ENCODE measurements at places on chromosomes 13 and 19.
A peak's percentile ranks its signal among the peaks of the same experiment; 100 is the strongest.

GRCh38 chr19:24078680-24079079, 8.3 kb upstream of the ZNF254 start:
- DNase-seq: no peak

- no peak for DNase-seq
These were observed 20.9 kb downstream of the TMED1 start for GRCh38 chr19:10815007-10815536.

DNA sequence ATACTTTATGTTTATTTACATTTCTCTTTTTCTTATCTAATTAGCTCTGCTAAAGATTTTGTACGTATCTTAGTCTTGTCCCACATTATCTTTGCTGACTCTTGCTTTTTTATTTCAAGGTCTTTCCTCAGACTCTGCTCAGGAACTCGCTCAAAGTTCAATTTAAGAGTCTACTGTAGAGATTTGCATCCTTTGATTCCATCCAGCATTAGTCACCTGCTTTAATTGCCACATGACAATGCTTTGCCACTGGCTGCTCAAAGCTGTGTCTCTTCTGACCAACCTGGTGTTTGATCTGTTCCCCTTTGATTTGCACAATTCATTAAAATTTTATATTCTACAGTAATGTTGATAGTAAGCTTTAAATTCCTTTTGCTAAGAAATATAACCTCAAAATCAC, 157.9 kb upstream of the FREM2 start:
- DNase-seq: no peak

GRCh38 chr19:47106821-47107201, 6.8 kb downstream of the ZC3H4 start:
- DNase-seq: peak; percentile 49

GRCh38 chr13:109778102-109778542, 8.3 kb downstream of the IRS2 start:
- no peak for DNase-seq

GRCh38 chr13:22929381-22930126, 251.2 kb upstream of the SGCG start:
- no peak for DNase-seq

GRCh38 chr19:14536926-14537692, 7.7 kb downstream of the TECR start:
- peak; percentile 40 for DNase-seq

DNA sequence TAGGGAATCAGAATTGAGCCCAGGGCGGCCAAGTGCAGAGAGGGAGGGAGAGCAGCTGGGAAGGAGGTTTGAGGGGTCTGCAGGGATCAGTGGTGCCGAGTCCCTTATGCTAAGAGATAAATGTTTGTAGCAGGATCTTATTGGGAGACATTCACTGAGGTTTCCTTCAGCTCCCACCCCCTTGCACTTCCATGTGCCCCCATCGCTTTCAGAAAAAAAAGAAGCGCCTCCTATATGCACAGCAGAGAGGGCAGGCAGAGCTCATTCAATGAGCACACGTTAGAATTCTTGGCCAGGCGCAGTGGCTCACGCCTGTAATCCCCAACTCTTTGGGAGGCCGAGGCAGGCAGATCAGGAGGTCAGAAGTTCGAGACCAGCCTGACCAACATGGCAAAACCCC, 28.0 kb downstream of the CYP4F2 start:
- DNase-seq: no peak

DNA sequence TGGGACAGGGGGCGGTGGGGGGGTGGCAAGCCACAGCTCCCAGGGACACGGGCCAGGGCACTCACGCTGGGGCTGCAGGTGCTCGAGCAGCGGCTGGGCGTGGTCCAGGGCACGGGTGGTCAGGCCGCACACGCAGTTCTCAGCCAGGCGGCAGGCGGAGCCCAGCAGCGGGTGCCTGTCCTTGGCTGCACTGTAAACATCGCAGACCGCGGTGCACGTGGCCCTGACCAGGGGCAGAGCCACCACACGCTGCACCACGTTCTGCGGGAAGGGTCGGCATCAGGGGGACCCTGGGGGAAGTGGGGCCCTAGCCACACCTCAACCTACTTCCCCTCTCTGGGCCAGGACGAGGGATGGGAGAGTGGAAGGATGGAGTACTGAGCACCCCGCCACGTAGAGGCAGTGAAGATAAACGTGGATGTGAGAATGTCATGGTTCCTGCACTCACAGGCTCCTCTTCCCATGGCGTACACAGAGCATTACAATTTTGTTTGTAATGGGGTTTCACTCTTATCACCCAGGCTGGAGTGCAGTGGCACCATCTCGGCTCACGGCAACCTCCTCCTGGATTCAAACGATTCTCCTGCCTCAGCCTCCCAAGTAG, 3.4 kb downstream of the PLIN5 start:
- DNase-seq: no peak

DNA sequence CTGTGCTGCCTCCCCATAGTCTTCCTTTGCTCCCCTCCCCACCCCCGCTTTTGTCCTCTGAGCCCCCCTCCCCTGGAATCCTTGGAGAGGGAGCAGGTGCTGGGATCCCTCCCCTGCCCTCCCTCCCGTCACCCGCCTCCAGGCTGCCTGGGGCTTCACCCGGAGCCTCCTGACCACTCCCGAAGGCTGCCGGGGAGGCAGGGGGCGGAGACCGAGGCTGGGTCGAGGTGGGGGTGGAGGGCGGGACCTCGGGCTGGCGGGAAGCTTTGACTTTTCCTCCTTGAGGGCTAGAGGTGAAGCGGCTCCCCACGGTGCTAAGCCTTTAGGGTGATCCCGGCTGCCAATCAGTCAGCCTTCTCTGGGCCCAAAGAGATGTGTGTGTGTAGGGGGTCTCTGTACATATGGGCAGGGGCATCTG, 1.5 kb downstream of the KMT5C start:
- peak; percentile 53 for DNase-seq

DNA sequence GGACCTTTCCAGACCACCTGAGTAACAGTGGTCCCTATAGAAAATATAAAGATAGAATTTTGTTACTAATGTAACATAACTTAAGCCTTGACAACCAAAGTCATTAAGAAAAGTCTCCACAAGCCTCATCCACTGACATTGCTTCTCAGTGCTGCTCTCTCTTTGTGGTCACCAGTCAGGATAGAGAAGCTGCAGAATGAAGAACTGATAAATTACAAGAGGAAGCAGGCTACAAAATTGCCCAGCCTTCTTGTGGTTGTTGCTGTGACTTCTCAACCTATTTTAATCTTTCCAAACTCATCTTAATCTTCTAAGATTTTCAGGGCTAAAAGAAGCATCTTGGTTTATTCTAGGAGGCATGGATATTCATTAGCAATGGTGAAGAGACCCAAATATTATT, 343.8 kb downstream of the MZT1 start:
- no peak for DNase-seq

GRCh38 chr19:27738569-27739193, 1474.3 kb downstream of the UQCRFS1 start:
- DNase-seq: no peak

GRCh38 chr19:3580156-3580934, 4.9 kb upstream of the GIPC3 start:
- peak; percentile 95 for DNase-seq

GRCh38 chr13:98966019-98966418, 11.8 kb downstream of the DOCK9 start:
- no peak for DNase-seq

- no peak for DNase-seq
These were observed 25.7 kb downstream of the VRK3 start for GRCh38 chr19:49999371-50000010.

- no peak for DNase-seq
These were observed 18.4 kb upstream of the RCBTB2 start for GRCh38 chr13:48551329-48551728.

DNA sequence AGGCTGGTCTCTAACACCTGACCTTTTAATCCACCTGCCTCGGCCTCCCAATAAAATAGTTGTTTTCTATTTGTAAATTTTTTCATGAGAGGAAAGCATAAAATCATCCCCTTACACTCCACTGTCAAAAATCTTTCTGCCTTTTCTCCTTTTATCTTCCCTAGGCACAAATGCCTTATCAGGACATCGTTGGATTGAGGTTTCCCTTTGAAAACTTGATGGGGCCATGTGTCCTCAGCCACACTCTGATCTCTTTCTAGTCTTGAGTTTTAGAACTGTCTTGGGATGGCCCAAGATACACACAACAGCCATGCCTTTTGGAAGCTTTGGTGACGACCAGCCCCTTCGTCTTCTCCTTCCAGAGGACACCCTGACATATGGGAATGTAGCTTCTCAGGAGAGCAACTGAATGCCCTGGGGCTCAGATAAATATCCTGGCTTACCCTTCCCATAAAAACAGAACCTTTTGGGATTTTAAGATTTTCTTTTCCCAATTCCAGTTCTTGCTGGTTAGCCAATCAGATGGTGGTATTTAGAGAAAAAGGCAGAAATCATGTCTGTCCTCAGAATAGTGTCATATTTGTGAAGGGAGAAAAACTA, 112.4 kb downstream of the ZNF429 start:
- no peak for DNase-seq

DNA sequence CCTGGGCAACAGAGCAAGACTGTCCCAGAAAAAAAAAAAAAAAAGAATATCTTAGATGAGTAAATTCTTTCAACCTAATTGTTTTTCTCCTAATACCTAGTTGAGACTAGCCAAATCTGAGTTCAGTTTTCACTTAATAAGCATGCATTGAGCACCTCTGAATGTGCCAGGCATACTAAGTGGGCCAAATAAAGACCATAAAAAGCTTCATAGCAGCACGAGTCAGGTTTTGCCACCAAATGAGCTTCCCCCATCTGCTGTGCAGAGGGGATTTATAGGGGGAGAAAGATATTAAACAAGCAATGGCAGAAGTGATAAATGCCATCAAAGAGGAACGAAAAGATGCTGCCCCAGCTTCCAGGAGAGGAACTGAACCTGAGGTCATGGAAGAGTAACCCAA, 11.4 kb downstream of the THSD1 start:
- no peak for DNase-seq

DNA sequence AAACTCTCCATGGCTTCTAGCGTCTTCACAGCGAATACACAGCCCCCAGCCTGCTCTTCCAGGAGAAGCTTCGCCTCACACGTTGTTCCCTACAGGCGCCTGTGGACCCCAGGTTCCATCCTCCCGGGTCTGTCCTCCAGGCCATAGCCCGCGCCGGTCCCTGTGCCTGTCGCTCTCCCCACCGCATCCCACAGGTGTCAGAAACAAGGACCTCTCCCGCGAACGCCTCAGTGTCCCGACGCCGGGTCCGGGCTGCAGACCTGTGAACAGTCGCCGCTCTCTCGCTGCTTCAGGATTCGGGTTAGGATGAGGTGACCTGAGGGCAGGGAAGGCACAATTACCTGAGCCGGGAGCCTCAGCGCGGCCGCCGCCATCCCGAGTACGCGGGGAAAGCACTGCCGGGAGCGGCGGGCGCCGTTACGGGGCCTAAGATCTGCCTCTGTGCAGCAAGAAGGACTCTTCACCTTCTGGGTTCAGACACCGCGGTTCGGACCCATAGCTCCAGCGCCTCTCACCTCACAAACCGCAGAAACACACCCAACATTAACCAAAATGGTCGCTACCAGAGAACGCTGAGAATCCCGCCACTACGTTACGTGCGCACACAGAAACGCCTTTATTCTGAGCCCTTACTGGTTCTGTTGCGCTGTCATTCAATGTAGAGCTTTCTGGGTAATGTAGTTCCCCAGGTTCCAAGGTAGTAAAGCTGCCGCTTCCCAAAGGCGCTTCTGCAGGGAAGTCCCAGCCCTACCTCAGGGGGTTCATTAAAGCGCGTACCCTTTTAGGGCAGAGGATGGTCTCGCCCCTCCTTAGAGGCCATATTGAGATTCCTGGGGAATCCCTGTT, at the start of gene ZNF418:
Gene ZNF418 (minus strand): TSS at position 583 of the 846 bp plus-strand sequence. CDS start 1,580 bp downstream, outside the sequence.
- peak; percentile 81 for DNase-seq

- no peak for DNase-seq
These were observed 35.3 kb downstream of the CEBPG start for GRCh38 chr19:33408538-33409434.

DNA sequence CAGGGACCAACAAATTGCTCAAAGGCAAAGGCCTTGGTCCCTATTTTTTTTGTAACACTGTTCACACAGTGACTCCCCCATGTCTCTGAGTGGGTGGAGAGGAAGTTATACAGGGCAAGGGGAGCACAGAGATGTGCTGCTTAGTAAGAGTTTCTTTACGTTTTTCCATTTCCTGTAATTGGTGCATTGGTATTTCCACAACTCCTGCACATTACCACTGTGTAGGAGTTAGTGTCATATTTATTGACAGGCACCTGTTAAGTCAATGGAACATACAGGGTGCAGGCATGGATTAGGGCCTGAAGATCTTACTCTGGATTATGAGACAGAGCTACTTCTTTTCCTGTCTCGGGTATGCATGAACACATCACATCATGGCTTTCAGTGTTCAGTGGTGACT, 45.2 kb downstream of the SOX21 start:
- DNase-seq: no peak
